Mesendoderm (in vitro differentiated cells): ENCODE measurements at places on chromosomes 4 and X.
A peak's percentile ranks its signal among the peaks of the same experiment; 100 is the strongest.

DNA sequence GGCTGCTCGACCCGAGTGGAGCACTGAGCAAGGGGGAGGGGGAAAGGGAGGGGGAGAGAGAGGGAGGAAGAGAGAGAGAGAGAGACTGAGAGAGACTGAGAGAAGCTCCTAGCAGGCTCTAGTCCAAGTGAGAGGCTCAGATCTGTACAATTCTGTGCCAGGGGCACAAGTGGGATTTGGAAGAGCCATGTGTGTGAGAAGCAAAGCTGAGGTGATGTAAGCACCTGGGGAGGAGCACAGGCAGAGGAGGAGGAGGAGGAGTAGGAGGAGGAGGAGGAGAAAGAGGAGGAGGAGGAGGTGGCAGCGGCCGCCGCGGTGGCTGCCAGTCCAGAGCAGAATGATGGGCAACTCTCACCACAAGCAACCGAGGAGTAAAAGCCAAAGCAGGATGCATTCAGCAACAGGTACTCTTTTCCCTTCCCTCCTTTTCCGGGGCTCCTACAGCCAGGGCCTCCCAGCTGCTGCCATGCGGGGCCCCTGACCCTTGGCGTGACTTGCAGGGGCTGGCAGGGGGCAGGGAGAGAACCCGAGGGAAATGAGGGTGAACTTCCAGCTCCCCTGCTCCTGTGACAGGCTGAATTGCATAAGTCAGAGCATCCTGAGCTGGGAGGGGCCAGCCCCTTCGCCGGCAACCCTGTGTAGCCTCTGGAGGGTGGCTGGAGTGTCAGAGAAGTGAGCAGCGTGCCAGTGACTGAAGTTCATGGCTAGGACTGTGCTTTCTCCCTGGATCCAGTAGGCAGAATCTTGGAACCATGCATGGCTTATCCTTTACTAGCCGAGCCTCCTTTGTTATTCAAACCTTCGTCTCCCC, 62.2 kb downstream of the RTL5 start:
- H3K27me3 ChIP-seq = no peaks in the 10 kb centered on the region
- no peak for DNase-seq
- no peak overlapping the region for H3K27ac ChIP-seq
- H3K4me1 ChIP-seq = no peaks in the 10 kb centered on the region

DNA sequence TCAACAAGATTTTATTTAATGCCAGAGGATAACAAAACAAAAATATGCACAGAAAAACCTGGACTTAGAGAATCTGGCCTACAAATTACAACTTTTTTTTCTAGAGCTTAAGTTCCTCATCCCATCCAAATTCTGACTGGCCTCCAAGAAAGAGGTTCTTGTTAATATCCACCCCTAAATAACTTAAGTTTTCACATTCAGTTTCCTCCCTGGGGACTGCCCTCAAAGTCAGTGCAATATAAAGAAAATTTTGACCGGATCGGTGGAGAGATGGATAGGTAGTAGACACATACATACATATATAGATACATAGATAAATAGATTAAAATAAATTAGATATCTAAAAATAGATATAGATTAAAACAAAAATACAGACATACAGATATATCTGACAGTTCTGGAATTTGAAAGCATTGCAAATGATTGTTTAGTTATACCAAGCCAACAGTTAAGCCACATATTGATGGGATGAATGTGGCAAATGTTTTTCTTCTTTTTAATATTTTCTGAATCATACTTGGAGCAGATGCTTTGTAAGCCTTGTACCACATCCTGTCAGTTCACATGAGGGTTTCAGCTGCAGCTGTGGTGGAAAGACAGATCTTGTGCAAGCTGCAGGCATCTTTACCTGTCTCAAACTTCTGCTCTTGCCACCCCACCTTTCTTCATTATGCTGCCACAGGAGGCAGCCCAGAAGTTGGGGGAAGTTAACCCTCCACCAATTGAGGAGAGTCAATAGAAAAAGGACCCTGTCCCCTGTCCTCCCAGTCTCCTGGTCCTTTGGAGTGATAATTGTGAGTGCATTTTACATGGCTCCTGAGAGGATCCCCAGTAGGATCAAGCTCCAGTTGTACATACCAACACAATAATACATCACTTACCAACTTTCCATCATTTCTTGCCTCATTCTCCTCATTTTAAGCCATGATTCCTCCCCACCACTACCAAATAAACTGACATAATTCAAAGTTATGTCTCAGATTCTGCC, 58.5 kb upstream of the PRDM8 start:
- no peak overlapping the region for H3K4me3 ChIP-seq
- DNase-seq = no peak
- H3K27me3 ChIP-seq = no peaks in the 10 kb centered on the region
- H3K4me1 ChIP-seq = no peaks in the 10 kb centered on the region

DNA sequence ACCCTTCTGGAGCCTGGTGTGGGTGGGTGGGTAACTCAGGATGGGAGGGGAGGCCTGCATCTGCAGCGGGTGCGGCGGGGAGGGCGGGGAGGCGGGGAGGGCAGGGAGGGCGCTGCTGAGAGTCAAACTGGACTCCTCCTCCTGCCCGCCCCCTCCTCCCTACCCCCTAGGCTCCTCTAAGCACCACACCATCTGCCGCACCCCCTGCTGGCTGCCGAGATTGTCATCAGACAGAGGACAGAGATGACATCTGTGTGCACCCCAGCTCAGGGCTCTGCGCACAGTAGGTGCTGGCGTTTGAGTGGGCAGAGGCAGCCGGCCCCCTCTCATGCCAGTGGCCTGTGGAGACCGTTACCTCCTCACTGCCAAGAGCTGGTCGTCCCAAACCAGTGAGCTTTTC, 10.6 kb upstream of the HMX1 start:
- H3K36me3 ChIP-seq = no peaks in the 10 kb centered on the region
- H3K27me3 ChIP-seq = peaks cover 31% of the 10 kb centered on the region
- DNase-seq = no peak
- no peak overlapping the region for H3K27ac ChIP-seq
- no peak overlapping the region for H3K4me3 ChIP-seq

DNA sequence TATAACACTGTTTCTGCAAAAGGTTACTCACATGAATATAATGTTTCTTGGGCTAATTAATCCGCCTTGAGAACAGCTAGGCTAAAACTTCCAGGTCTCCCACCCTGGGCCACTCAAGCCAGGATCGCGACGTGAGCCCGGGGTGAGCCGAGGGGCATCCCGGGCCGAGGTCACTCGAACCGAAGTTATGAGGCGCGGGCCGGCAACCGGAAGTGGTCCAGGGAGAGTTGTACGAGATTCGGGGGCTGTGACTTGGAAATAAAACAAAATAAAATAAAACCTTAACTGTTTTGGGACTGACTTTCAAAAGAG, 317 bp downstream of the CMC4 start:
- no peaks in the 10 kb centered on the region for H3K4me1 ChIP-seq
- H3K36me3 ChIP-seq = no peaks in the 10 kb centered on the region
- DNase-seq = no peak
- peak overlapping the region; percentile 36 for H3K27ac ChIP-seq
- H3K4me3 ChIP-seq = peak overlapping the region; percentile 56
- no peaks in the 10 kb centered on the region for H3K27me3 ChIP-seq
